A549 treated with Mapracorat at 1 μM for 4 hours (cell line): ENCODE measurements at places on chromosomes 6 and 20. TPM values are rescaled to one million over a fixed set of nuclear protein-coding genes. Genes with fewer than 3 reads are reported as not detected.

The PLN gene
- not detected in 5 replicates for total RNA-seq

The SRSF12 gene
- total RNA-seq: 1.0 to 2.0 TPM (median 1.9 TPM) in 5 replicates

The SLC26A8 gene
- total RNA-seq: 0.08 TPM in 1 of 5 replicates, not detected in the others

The KHDC1L gene
- 0.29 TPM in 1 of 5 replicates, not detected in the others for total RNA-seq

The GJA10 gene
- not detected in 5 replicates for total RNA-seq

The TNFRSF21 gene
- 14.5 to 16.9 TPM (median 16.0 TPM) in 5 replicates for total RNA-seq

The DEFB116 gene
- total RNA-seq: not detected in 5 replicates

The PRICKLE4 gene
- 0.47 to 0.91 TPM (median 0.66 TPM) in 5 replicates for total RNA-seq

The HSPA1A gene
- total RNA-seq: 132 to 252 TPM (median 194 TPM) in 5 replicates

The BMP2 gene
- total RNA-seq: 0.20 to 0.45 TPM (median 0.33 TPM) in 5 replicates

The HLA-DPB1 gene
- total RNA-seq: not detected in 5 replicates

The CLPSL2 gene
- 0.79 to 1.4 TPM (median 0.94 TPM) in 4 of 5 replicates, not detected in the other for total RNA-seq

The OGFR gene
- 37.9 to 48.9 TPM (median 45.2 TPM) in 5 replicates for total RNA-seq

The NINL gene
- 11.6 to 17.2 TPM (median 15.1 TPM) in 5 replicates for total RNA-seq

The RNGTT gene
- 7.0 to 9.5 TPM (median 8.1 TPM) in 5 replicates for total RNA-seq

The IL17F gene
- not detected in 5 replicates for total RNA-seq

The OR2W1 gene
- total RNA-seq: not detected in 5 replicates

The LY6G6F gene
- total RNA-seq: not detected in 5 replicates

The PROKR2 gene
- not detected in 5 replicates for total RNA-seq

The MOG gene
- not detected in 5 replicates for total RNA-seq

The RHAG gene
- not detected in 5 replicates for total RNA-seq

The PMEPA1 gene
- 154 to 362 TPM (median 345 TPM) in 5 replicates for total RNA-seq

The ZNF311 gene
- 0.10 to 0.29 TPM (median 0.18 TPM) in 5 replicates for total RNA-seq

The ADGRB3 gene
- total RNA-seq: not detected in 5 replicates

The PDYN gene
- 0.09 TPM in 1 of 5 replicates, not detected in the others for total RNA-seq

The MAFB gene
- 0.11 to 0.23 TPM (median 0.13 TPM) in 5 replicates for total RNA-seq

The SULF2 gene
- total RNA-seq: 20.5 to 23.5 TPM (median 21.6 TPM) in 5 replicates

The ENPP4 gene
- total RNA-seq: 0.19 to 0.29 TPM (median 0.23 TPM) in 5 replicates

The SLC17A5 gene
- total RNA-seq: 12.1 to 15.6 TPM (median 14.0 TPM) in 5 replicates

The FAXC gene
- total RNA-seq: 5.9 to 8.9 TPM (median 6.6 TPM) in 5 replicates

The OR2J2 gene
- not detected in 5 replicates for total RNA-seq

The PANK2 gene
- total RNA-seq: 54.4 to 62.4 TPM (median 55.7 TPM) in 5 replicates

The WFDC5 gene
- not detected in 5 replicates for total RNA-seq

The TCF15 gene
- total RNA-seq: not detected in 5 replicates

The GPX6 gene
- not detected in 5 replicates for total RNA-seq
